Breast epithelium (tissue), 4 donors: ENCODE measurements at places on chromosomes 7 and 10.

- DNase-seq, result no peak
Measured at GRCh38 chr7:80257756-80258155, 123.1 kb downstream of the GNAI1 start.

GRCh38 chr10:129417870-129418269 is 49.2 kb upstream of the MGMT start:
- DNase-seq, result no peak

GRCh38 chr10:36048236-36048635 is 406.1 kb upstream of the FZD8 start:
- DNase-seq, result no peak

DNA sequence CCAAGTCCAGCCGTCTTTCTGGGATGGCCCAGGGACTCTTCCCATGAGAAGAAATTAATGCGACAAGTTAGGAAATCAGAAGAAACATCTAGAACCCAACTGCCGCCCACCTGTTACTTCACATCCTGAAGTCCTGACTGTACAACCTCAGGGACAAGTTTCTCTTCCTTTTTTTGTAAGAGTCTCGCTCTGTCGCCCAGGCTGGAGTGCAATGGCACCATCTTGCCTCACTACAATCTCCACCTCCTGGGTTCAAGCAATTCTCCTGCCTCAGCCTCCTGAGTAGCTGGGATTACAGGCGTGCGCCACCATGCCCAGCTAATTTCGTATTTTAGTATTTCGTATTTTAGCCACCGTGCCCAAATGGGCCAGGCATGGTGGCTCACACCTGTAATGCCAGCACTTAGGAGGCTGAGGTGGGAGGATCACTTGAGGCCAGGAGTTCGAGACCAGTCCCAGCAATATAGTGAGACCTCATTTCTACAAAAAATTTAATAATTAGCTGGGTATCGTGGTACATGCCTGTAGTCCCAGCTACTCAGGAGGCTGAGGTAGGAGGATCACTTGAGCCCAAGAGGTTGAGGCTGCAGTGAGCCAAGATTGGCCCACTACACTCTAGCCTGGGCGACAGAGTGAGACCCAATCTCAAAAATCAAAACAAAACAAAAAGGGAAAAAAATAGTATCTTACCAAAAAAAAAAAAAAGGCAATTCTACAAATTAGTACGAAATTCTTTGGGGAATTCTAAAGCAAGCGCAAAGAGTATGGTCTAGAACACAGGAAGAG is 20.8 kb downstream of the LAT2 start:
- DNase-seq, result no peak

- DNase-seq, result peak; percentile 51
Measured at GRCh38 chr7:749140-749551, 22.1 kb upstream of the PRKAR1B start.

- no peak for DNase-seq
Measured at GRCh38 chr7:25978466-25978865, 173.5 kb upstream of the NFE2L3 start.

GRCh38 chr10:31136930-31137885 is 105.5 kb upstream of the ZNF438 start:
- DNase-seq, result no peak

DNA sequence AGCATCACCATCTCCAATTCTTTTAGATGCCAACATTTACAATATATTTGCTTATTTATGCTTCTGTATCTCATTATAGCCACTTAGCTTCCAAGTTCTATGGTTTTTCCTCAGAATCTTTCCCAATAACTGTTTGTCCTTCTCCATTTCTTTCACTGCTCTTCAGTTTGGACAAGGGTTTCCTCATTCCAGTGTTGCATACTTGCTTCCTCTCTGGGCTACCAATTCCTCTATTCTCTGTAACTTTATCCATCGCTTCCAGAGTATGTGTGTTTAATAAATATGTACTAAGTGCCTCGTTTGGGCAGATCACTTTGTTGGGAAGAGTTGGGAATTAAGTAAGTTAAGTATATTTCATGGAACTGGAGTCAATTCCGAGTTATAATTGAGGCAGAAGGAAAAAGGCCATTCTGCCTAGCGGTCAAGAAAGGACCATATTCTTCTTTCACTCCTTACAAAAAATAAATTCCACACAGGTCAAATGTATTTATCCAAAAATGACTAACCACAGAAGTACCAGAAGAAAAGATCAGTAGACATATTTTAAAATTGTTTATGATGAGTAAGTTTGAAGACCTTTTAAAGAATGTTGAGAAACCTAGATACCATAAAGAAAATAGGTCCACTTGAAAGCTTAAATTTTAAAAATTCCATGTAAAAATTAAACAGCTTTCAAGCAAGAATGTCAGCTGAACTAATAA is 10.8 kb downstream of the STAMBPL1 start:
- DNase-seq, result no peak

DNA sequence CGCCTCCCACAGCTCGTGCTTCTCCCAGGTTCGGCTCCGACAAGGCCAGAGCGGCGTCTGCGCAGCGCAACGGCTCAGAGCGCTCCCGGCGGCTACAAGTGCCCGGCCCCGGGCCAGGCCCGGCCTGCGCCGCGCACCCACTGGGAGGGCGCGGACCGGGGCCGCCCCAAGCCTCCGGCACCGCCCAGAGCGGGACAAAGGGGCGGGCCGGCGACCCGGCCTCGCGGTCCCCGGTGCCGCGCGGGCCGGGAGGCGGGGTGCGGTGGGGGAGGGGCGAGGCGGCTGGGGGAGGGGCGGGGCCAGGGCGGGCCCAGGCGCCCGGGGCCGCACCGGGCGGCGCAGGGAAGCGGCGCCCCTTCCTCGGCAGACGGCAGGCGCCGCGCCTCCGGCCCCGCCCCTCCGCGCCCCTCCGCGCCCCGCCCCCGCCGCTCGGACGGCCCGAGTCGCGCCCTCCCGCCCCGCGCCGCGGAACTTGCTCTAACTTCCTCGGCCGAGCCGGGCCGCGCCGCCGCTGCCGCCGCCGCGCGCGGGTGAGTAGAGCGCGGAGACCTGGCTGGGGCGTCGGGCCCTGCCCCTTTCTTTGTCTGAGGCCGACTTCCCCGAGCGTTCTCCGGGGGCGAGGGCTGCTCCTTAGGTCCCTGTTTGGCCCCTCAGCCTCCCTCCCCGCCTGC is at the start of gene TSPAN14:
TSS of gene TSPAN14 (plus strand) at position 469 of the 671 bp plus-strand sequence. CDS start 34,924 bp downstream, outside the sequence.
- DNase-seq, result peak; percentile 76

DNA sequence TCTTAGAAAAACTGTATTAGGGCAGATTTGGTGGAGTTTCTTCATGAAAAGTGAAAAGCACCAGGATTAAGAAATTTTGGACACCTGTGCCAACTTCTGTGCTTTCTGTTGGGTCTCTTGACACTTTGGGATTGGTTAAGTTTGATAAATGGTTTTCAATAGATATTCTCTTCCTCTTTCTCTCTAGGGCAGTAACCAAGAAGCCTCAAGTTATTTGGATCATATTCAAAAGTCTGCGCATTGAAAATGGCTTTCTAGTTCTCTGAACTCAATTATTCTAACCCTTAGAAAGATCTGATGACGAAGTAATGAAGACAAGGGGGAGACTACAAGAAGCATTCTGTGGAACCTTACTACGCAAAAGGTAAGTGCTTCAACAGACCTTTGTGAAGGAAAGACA is 144.0 kb upstream of the CCDC6 start:
- DNase-seq, result no peak

GRCh38 chr10:70579234-70580002 is 23.1 kb downstream of the PRF1 start:
- no peak for DNase-seq

DNA sequence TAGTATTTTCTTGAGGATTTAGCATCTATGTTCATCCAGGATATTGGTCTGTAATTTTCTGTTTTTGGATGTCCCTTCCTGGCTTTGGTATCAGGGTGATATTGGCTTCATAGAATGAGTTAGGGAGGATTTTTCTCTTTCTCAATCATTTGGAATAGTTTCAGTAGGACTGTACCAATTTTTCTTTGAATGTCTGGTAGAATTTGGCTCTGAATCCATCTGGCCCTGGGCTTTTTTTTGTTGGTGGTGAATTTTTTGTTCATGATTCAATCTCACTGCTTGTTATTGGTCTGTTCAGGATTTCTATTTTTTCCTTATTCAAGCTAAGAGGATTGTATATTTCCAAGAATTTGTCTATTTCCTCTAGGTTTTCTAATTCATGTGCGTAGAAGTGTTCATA is 192.7 kb downstream of the KIF20B start:
- no peak for DNase-seq

DNA sequence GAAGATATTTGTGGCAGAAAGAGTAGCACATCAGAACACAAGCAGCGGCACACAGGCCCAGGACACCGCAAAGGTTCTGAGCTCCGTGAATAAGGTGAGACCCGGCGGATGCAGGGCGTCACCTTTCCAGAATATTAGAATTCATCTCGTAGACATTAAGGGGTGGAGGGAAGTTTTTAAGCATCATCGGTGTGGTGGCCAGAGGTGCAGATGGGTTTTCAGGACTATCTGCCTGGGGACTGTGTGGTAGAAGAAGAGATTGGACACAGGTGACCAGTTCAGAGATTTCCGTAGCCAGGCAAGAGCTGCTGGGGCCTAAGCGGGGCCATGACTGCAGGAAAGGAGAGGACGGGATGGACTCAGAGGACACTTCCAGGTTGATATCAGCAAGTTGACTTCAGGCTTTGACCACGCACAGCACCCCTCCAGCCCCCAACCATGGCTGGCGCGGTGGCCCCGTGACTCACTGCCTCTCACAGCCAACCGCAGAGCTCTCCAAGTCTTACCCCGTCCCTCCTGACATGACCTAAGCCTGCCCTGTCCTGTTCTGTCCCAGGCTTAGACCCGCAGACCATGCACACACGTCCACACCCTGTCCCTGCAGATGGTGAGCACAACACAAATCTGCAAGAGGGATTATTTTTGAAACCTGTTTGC is 97.2 kb downstream of the OAT start:
- no peak for DNase-seq

GRCh38 chr10:36872702-36873393 is 252.6 kb upstream of the ANKRD30A start:
- no peak for DNase-seq

DNA sequence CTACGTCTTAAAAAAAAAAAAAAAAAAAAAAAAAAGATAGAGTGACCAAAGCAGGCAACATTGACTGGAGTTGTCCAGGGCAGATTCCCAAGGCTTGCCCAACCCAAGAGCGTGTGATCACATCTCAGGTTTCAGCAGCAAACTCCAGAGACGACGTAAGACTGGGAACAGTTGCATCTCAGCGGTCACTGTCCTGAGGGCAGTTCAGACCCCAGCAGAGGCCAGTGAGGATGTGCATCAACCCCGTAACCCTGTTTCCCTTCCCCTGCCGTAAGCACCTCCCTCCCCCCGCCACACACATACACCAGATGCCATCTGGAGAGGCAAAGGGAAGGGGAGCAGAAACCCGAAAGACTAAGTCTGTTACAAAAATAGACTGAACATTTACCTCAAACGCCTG is 19.3 kb upstream of the TOMM7 start:
- no peak for DNase-seq

- DNase-seq, result no peak
Measured at GRCh38 chr7:102415685-102416225, 17.6 kb upstream of the ORAI2 start.

DNA sequence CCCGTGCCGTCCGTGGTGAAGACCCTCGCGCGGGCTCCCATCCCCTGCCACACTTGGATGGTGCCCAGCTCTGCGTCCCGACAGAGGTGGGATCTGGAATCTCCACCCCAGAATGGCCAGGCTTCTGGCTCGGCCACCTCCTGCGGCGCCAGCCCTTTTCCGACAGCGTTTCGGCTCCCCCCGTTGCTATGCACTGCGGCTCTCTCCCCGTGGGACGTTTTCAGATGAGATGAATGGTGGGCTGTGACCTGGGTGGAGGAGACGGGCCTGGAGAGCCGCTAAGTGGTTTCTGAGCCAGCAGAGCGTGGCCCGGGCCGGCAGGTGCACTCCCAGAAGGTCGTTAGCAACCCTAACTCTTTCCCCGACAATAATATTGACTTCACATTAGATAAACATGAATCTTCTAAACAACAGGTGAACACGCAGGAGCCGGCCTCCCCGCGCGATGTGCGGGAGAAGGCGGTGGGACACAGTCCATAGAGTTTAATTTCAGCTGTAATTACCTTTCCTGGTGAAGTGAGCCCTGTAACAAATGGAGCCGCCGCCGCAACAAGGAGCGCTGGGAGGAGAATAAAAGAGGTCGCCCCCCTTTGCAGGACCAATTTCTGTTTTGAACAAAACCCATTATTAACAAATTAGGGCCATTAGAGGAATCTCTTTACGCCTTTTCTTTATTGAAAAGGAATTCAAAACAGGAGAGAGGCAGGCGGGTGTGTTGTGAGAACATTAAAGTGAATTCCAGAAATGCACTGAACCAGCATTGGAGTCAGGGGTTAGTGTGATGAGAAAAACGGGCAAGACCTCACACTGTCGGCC is 294.3 kb upstream of the PFKP start:
- no peak for DNase-seq

- DNase-seq, result no peak
Measured at GRCh38 chr7:79009647-79010046, 443.8 kb downstream of the MAGI2 start.

- no peak for DNase-seq
Measured at GRCh38 chr7:155824227-155824886, 12.1 kb upstream of the SHH start.

GRCh38 chr10:30782537-30783461 is 153.2 kb upstream of the LYZL2 start:
- no peak for DNase-seq

DNA sequence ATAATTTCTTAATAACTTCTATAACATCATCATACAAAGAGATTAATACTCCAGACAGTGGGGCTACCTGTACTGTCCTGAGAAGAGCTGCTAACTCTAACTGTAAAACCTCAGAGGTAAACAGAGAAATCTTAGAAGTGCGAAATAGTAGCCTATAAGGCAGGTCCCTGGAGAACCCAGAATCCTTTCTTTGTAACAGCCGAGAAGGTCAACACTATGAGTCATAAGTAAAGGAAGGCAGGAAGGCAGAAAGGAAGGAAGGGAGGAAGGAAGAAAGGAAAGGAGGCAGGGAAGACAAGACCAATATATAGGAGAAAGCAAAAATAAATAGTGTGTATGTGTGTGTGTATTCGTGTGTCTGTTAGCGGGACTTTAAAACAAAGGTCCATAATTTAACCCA is 540.6 kb downstream of the ZWINT start:
- no peak for DNase-seq

GRCh38 chr7:47507522-47507921 is 74.4 kb downstream of the TNS3 start:
- DNase-seq, result no peak

DNA sequence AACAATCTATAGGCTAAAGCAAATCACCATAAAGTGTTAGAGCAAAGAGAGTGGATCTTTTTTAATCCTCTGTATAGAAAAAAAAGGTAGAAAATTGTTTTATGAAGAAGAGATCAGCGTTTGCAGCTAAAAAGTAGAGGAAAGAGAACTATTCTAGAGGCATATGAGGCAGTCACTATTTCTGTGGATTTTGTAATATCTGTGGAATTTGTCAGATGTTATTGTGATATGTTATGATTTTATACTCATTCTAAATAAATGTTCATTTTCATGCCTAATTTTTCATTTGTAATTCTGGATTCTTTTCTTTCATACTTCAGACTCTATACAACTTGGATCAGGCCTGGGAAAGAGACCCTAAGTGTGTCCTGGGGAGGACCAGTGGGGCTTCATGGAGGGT is 295.0 kb upstream of the LYZL1 start:
- no peak for DNase-seq

GRCh38 chr10:102785818-102786217 is 42.1 kb downstream of the WBP1L start:
- DNase-seq, result no peak

GRCh38 chr10:26310361-26310760 is 93.8 kb downstream of the GAD2 start:
- no peak for DNase-seq

GRCh38 chr10:69652111-69652856 is 22.2 kb downstream of the FAM241B start:
- no peak for DNase-seq
